CD4-positive, alpha-beta T cell treated with Interleukin-15 for 1 hour (primary cell): ENCODE measurements at places on chromosomes 7 and 10.
A peak's percentile ranks its signal among the peaks of the same experiment; 100 is the strongest.

DNA sequence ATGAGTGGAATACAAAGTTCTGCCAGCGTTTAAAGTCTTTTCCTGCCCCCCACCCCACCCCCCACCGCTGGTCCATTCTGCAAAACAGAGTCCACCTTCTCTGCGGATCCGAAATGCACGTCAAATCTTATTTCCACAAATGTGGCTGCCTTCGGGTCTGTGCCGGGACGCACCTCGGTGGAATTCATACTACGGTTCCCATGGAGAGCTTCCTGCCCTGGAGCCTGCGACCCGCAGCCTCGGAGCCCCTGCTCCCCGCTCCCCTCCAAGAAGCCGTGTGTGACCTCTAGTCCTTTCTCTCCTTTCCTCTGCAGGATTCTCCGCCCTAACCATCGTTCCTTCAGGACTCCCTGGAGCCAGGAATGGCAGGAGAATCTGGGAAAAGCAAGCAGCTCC is 12.5 kb upstream of the CALML5 start:
- DNase-seq, result no peak

- DNase-seq, result no peak
Observed at GRCh38 chr7:135109562-135109961, 38.3 kb upstream of the TMEM140 start.

DNA sequence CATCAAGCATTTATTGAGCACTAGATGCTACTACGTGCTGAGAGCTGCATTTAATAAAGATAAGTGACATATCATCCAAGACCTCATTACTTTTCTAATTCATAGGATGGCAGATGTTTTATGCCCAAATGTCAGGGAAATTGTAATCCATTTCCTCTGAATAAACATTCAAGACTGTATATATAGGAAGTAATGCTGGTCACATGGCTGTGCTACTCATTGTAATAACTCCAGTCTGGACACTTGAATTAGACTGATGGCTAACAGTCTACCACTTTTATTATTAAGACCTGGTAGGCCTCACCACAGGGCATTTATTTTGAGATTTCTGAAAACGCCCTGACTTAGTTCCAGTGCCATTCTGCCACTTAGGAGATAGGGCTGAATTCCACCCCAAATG is 36.6 kb downstream of the PIK3AP1 start:
- no peak for DNase-seq

DNA sequence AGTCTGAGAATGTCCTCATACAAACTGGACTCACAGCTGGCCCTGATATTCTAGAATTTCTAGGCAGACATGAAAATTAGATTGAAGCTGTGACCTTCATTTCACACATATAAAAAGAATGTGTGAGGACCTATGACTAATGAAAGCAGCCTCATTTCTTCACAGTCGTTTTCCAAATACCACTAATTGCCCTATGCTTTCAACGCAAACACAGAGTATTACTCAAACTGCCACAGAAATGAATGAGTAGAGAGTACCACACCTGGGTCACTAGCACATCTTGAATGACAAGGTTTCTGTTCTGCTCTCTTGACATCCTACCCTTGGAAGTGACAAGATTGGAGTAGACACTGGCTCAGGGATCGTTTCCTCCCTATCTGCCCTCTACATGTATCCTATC is 142.4 kb downstream of the C1GALT1 start:
- DNase-seq, result no peak

DNA sequence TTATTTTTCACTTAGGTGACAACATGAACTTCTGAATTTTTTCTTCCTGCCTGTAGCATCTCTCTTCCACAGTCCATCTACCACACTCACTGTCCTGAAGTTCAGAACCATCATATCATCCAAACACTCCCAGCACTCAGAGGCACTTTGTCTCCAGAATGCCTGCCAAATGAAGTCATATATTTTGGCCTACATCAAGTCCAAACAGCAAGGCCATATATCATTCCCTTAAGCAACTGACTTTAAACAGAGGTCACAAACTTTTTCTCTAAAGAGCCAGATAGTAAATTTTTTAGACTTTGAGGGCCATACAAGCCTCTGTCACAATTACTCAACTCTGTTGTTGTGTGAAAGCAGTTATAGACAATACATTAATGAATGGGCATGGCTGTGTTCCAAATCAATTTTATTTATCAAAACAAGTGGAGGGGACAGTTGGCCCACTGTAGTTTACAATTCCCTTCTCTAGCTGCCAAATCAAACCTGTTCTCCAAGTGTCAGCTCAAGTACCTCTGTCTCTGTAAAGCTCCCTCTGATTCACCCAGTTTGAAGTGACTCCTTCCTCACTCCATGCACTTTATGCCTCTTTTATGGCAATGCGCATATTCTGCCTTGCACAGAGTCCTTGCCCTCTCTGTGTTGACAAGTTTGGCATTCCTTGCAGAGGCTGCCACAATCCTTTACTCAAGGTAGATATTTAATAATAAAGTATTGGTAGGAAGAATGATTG is 305.7 kb downstream of the FZD1 start:
- no peak for DNase-seq

- no peak for DNase-seq
Observed at GRCh38 chr10:59580026-59580863, 129.4 kb downstream of the SLC16A9 start.

DNA sequence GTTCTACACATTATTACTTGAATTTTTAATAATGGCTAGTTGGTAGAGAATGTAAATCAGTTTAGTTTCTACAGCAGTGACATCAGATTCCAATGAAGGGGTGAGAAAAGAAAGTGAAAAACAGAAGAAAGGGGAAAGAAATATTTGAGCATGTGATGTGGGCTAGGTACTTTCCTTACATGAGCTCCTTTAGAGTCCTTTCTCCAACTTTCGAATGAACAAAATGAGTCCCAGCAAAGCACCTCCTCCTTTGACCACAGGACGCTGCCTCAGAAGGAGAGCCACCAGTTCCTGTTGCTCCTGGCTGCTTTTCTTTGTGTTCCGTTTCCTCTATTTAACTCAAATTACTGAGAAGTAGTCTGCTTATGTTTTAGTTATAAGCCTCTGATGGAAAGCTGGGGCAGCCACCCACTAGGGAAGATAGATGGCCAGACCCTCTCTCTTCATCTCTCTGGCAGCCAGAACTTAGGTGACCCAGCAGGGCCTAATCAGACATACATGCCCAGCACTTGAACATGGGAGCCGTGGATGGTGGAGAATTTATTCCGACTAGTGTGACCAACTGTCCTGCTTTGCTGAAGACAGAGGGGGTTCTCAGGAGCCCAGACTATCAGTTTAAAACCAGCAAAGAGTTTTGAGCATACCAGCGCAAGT is 82.4 kb upstream of the NME8 start:
- peak; percentile 34 for DNase-seq

DNA sequence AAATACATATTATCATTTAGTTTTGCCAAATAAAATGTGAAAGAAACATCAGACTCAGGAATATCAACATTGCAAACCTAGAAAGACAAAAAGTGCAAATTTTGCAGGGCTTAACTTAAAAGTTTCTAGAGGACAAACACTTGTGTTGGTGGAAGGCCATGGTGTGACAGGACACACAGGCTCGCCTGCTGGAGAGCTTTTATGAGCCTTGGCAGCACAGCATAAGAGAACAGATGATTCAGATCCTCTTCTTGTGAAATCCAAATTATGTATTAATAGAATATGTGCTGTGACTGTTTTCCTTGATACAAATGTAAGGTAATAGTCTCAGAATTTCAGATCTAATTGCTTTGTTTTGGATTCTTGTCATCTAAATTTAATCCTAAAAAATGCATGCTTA is 72.9 kb upstream of the ABCB5 start:
- DNase-seq, result no peak

DNA sequence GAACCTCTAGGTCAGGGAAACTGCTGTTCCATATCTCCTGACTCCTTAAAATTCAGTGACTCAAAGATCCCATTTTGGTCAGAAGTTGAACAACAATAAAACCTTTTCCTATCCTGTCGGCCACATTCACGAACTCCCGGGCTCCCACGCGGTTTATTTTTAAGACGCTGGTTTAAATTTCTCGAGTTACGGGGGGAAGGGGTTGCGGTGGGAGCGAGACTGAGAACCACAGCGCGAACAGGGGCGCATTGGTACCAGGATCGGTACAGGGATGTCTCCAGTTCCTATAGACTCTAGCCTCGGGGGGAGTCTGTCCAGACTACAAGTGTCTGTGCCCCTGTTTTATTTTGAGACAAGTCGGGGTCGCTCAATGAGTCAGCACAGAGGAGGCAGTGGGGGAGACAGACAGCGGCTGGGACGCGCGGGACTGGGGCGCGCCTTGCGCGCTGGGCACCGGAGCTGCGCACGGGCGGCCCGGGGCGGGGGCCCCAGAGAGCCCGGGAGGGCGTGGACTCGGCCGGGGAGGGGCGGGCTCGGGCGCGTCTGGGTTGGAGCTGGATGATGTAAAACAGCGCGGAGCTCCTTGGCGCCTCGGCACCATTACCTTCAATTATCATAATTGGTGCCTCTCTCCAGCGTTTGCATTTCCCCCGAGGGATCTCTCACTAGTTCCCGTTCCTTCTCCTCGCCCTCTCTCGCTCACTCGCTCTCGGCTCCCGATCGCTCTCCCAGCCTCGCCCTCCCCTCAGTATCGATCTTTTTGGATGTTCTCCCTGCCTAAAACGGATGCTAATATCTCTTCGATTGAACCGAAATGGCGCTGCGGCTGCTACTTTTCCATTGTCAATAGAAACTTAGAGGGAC is 8.7 kb upstream of the BAMBI start:
- DNase-seq, result no peak
